ENCODE measurements at places on chromosomes 16 and 17.

DNA sequence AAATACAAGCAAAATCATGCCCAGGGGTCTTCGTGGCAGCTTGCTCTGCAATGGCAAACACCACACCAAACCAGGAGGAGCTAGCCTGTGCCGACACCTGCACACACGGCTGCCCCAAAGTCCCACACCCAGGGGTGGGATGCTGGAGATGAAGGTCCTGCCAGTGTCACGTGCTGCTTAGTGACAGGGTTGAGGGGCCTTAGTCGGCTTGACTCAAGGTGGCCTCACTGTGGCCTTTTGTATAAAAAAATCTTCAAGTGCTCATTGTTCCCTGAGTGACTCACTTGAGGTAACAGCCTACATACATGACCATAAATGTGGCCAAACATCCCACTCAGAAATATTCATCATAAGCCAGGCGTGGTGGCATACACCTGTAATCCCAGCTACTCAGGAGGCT, 7.3 kb downstream of the TRIM65 start:
- no peak for DNase-seq

DNA sequence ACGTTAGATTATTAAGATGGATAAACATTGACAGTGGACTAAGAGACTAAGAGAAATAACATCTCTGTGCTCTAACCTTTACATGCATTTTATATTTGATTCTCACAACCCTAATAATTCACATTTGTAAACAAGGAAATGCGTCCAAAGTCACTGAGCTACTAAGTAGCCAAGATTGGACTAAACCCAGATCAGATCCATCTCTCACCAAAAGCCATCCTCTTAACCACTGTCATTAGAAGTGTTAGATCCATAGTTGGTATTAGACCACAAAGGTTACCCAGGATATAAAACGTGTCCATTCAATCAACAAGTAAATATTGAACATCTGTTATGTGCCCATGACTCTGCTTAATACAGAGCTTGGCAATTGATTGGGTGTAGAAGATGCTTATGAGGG, 5.2 kb downstream of the HSD17B2 start:
- no peak for DNase-seq

DNA sequence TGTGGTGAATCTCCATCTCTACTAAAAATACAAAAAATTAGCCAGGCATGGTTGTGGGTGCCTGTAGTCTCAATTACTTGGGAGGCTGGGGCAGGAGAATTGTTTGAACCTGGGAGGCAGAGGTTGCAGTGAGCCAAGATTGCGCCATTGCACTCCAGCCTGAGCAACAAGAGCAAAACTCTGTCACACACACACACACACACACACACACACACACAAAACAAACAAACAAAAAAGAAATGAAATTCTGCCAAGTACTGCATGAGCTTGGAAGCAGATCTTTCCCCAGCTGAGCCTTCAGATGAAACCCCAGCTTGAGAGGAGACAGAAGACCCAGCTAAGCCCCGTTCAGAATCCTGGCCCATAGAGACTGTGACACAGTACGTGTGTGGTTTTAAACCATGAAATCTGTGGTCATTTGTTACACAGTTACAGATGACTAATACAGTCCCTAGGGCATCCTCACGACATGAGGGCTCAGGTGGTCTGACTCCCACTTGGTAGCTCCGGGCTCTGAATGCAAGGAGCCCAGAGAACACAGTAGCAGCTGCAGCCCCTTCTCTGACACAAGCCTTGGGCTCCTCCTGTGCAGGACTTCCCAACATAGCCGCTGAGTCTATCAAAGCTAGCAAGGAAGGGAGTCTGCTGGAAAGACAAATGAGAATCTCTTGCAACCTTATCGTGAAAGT, 132.8 kb downstream of the SEC14L1 start:
- DNase-seq = no peak

GRCh38 chr17:31130286-31131224, 35.8 kb downstream of the NF1 start:
- no peak for DNase-seq

DNA sequence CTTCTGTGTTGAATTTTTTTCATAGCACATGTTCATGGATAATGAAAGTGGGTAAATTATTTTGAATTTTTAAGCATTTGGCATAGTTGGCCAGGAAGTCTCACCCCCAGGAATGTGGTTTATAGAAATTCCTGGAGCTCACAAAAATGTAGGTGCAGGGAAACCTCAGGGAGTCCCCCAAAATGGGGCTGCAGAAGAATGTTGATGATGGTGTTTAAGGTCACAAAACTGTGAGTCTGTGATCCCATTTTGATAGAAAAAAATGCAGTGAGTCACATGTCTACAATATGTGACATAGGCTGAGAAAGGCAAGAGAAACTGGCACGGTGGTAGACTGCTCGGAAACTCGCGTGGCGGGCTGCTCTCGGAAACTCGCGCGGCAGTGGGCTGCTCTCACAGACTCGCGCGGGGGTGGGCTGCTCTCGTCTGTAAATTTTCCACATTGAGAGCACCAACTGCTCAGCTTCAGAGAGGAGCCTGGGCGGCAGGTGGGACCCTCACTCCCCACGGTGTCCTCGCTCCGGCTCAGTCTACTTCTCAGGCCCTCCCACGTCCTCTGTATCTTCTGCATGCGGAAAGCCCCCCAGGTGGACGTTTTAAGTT, 18.7 kb upstream of the MC1R start:
- no peak for DNase-seq

DNA sequence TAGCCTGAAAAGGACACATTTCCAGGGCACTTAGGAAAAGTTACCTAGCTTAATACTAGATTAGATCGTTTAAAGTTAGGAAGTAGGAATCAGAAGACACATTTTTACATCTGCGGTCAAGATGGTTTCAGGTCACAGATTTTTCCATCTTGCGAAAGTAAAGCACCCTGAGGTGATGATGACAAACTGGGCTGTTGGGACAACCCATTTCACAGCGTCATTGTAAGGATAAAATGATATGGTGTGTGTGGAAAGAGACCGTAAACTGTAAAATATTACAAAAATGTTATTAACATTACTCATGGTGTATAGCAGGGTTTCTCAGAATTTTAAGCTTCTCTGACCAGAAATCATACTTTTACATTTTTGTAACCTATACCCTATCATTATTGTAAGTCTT, 10.1 kb upstream of the MAP2K6 start:
- DNase-seq = no peak
